ENCODE measurements at places on chromosomes 16 and 17.

DNA sequence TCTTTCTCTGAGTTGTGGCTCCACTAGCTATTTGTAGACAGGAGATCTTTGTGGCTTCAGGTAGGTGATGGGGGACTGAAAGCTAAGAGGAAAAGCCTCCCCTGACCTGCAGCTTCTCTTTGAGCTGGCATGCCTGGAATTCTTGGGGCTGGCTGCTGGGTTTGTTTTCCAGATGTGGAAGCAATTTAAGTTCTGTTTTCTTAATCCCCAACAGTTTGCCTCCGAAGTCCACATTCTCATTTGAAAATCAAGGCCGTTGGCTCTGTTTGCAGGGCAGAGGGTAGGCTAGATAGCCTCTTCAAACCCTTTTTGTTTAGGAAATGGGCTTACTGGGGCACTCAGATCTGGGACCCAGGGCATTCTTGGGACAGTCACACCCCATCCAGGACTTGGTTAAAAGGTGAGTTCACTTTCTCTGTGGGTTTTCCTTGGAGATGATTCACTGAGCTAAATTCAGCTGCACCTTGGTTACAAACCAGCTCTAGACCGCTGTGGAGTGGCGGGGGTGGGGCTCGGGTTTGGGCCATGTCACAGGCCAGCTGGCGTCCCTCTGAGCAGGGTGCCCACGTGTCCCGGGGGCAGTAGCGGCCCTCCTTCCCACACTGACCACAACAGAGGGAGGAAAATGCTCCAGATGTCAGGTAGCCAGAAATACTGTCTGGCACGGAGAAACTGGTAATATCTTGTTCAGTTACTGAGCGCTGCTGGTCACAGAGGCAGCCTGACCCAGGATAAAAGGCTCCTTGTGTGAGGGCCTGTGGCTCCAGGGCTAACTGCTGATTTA, 108.5 kb downstream of the RAB11FIP4 start:
- DNase-seq = no peak

- no peak for DNase-seq
These were observed 21.9 kb downstream of the PRKAR1A start for GRCh38 chr17:68533887-68534694.

DNA sequence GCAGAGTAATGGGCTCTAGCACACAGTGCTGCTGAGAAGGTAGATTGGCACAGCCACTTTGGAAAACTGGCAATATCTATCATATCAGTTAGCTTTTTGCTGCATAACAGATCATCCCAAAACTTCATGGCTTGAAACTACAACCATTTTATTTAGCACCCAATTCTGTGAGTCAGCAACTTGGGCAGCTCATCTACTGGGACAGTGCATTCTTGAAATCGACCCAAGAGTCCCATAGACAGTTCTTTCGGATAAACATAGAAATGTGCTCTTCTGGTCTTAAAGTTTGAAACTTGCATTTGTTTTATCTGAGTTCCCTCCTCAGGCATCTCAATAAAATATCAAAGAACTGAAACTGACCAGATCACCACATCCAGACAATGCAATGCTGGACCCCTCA, 76.7 kb downstream of the CEP112 start:
- DNase-seq = no peak

DNA sequence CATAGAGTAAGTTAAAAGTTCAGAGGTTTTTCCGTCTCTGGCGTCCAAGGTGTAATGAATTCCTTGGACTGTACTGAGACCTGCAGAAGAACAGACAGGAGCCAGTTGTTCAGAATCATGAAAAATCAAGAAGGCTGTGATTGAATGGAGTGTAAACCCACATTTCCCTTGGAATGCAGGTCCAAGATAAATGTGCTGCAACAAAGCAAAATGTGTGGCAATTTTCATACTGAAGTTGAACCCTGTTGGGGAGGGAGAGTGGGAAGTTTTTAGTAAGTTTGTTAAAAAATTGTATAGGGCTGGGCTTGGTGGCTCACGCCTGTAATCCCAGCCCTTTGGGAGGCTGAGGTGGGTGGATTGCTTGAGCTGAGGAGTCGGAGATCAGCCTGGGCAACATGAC, 21.4 kb downstream of the GGNBP2 start:
- DNase-seq = no peak

GRCh38 chr17:66746736-66747135, 88.2 kb upstream of the CACNG5 start:
- no peak for DNase-seq

GRCh38 chr17:74637265-74637664, 13.7 kb upstream of the CD300E start:
- no peak for DNase-seq

DNA sequence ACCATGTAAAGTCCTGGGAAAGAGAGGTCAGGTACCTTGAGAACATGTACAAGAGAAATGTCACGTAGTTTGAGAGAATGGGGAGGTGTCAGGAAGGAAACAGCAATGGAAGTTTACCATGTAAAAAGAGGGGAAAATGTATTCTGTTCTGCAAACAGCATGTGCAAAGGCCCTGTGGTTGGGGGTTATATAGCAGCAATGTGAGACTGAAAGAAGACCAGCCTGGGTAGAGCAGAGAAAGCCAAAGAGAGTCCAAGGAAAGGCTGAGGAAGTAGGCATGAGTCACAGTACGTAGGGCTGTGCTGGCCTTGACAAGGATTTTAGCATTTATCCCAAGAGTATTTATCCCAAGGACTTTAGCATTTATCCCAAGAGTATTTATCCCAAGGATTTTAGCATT, 141.3 kb upstream of the CACNG3 start:
- no peak for DNase-seq
